ENCODE measurements at places on chromosomes 4 and X.

DNA sequence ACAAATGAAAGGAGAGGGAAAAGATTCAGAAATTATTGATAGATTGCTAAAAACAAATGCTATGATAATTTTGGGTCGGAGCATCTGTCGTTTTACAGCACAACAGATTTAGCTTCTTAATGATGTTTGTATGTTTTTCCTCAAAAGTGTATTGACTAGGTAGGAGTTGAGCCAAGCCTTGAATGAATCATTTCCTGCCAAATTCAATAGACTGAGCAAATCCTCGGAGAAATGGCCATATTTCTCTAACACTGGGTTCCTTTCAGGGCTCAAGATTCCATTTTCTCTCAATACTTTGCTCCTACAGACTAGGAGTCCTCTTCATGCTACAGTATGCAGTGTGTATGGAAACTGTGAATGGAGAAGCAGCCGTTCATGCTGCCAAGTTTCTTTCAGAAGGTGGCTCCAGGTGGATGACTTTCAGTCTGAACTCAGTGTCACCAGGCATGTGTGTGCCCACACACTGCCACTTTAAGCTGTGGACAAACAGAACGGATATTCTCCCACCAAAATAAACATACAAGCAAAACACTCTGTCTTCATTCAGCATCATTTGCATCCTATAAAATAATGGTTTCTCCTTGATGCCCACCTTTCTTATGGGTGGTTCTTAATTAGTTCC, 146.0 kb downstream of the TBL1X start:
- no peak for DNase-seq

GRCh38 chrX:8632924-8633323, 99.0 kb downstream of the ANOS1 start:
- DNase-seq, result no peak

DNA sequence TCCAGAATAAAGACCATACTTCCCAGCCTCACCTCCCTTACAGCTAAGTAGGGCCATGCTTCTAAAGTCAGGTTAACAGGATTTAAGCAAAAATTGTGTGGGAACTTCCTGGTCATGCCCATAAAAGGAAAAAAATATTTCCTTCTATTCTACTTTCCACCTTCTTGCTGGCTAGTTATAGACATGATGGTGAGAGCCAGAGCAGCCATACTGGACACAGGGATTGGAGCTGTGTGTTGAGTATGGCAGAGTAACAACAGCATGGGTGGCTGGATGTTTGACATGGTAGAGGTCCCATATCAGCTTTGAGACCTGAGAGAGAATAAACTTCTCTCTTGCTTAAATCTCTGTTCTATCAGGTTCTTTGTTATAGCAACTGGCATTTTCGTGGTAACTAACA, 15.1 kb upstream of the CBR4 start:
- DNase-seq, result no peak

GRCh38 chr4:98102660-98103059, 40.6 kb downstream of the STPG2 start:
- DNase-seq, result no peak

DNA sequence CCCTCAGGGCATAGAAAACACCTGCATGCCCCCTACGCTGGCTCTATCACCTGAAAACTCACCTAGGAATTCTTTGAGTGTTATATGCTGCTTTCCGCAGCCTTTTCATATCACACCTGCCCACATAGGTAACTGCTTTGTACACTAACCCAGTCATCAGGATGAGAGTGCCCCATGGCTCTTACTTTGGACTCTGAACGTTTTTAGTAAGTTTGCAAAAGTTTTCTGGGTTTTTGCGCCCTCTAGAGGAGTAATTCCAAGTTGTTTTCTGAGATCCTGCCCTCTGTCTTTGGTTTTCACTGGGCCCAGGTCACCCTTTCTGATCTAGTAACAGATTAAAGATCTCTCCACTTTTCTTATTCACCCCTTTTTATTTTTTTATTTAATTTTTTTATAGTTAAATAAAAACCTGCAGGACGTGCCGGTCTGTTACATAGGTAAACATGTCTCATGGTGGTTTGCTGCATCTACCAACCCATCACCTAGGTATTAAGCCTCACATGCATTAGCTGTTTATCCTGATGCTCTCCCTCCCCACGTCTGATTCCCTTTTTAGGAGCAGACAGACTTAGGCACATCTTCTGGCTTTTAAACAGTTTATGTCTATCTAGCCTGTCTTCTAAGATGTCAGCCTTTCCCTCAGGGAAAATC, 139.2 kb downstream of the NWD2 start:
- no peak for DNase-seq

DNA sequence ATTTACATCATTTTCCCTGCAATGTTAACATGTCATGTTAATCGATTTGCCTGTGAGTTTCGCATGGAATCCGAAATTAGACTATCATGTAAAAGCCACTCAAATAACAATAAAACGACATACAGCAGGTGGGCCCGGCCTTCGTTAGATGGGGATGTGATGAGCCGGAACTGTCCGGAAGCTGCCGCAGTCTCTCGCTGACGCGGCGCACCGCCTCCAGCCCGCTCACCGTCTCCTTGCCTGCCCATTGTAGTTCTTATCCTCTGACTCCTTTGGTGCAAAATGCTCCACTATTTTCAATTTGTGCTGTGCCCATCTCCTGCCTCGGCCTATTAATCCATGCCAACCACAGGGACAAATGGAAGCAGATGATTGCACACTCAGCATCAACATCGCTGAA, 877.5 kb upstream of the TENM3 start:
- DNase-seq, result no peak

GRCh38 chrX:150366951-150367545, 3.9 kb downstream of the MAMLD1 start:
- no peak for DNase-seq

- DNase-seq, result no peak
These were observed 358.9 kb downstream of the GPAT3 start for GRCh38 chr4:83894831-83895230.

DNA sequence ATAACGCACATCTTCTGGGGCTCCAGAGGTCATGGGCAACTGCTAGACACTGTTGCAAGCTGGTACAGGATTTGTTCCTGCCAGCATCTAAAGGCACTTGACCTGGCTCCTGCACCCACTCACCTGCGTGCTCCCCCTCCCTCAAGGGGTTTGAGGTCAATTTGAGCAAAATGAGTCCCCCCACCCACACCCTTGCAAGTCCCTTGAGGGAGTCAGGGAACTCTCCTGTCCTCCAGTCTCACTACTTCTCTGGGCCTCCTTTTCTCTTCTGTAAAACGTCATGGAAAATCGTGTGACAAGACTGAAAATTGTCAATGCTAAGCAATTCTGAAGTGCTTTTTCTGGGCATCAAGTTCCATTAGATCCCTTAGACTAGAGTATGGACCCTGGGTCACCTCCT, 39.9 kb upstream of the PGK1 start:
- DNase-seq, result no peak

DNA sequence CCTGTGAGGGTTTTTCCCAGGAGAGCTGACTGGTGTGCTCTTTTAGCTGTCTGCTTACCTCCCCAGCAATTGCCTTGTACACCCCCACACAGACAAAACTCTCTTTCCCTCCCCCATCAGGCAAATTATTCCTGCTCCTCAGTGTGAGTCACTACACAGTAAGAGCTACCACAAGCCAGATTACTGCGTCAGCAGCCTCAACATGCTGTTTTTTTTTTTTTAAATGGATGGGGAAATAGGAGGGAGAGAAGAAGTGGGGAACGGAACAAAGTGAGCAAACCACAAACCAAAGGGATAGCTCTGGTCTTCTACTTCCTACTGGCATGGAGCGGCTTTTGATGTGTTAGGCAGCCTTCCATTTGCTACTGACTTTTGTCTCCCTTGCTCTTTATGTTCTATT, 107.5 kb upstream of the ACSL4 start:
- DNase-seq, result no peak

DNA sequence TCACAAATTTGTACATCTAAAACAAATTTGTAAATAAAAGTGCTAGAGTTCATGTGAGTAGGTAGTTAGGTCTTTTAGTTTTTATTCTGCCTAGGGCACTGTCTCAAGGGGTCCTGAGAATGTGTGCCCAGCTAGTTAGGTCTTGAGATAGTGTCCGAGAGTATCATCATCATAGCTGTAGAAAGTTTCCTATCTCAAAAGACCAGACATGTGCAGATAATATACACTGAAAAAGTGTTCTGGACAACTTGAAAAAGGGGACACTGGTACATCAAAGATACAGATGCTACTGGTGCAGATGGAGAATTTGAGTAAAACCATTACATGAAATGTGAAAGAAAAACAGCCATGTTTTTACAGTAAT, 1.8 kb upstream of the ZCCHC4 start:
- DNase-seq, result no peak

GRCh38 chr4:147360301-147360700, 120.6 kb upstream of the EDNRA start:
- no peak for DNase-seq

GRCh38 chr4:67880866-67881610, 2.8 kb downstream of the TMPRSS11D start:
- no peak for DNase-seq

DNA sequence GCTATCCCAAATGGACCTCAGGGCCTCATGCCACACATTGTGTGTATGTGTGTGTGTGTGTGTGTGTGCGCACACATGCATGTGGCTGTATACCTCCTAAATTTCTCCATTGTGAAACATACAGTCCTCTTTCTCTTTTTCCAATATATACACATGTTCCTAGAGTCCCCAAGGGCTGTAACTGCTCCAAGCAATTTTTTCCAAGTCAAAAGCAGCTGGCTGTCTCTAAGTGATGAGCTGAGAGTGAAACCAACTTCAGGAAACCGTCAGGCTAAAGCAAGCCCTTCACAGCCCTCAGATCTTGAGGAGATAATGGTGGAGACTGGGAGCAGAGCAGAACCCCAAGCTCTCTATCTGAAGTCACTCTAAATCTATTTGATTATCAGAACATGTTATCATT, 496.1 kb upstream of the DIPK2B start:
- no peak for DNase-seq

DNA sequence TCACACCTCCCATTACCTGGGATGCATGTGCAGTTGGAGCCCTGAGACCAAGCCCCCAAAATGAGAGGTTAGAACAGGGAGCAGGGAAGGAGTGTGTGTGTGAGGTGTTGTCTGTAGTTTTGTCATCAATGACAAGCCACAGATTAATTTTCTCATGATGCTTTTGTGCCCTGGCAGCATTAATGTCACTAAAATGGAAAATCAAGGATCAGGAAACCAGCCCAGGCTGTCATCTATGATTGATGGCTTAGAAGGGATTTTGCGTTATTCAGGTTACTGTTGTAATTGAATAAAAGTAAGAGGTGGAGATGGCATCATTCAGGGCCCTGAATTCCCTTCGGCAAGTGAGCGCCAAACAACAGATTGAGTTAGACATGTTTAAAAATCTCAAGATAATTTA, 130.5 kb upstream of the C1QTNF7 start:
- no peak for DNase-seq

GRCh38 chr4:136818811-136819330, 713.4 kb downstream of the PCDH18 start:
- DNase-seq, result no peak

DNA sequence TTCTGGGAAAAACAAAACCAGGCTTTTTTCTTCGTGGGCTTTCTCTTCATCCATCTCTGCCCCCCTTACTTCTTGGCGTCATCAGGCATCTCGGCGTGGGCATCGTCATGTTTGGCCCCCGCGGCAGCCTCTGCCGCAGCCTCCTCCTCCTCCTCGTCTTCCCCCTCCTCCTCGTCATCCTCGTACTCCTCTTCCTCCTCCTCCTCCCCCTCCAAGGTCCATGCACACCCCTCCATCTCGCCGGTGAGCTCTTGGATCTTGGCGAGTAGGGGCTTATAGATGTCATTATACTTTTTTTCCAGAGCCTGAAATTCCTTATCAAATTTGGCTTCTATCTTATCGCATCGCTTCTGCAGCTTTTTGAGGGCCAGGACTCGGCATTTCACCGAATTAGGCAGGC, 488 bp downstream of the NAP1L5 start:
- no peak for DNase-seq

DNA sequence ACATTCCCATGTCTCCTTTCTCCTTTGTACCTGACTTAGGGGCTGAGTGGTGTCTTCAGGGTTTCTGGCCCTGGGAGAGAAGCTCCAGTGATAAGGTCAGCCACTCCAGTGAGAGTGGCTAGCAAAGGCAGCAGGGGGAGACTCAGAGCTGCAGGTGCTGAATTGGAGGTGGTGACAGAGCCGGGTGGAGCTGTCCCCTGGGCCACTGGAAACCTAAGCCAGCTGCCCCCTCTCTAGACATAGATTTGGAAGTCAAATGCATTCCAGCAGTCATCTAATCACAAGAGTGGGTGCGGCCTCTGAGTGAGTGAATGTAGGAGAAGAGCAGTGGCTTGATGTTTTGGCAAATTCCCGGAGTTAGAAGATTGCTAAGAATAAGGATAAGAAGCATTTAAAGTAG, 28.5 kb downstream of the TRIM2 start:
- DNase-seq, result no peak

DNA sequence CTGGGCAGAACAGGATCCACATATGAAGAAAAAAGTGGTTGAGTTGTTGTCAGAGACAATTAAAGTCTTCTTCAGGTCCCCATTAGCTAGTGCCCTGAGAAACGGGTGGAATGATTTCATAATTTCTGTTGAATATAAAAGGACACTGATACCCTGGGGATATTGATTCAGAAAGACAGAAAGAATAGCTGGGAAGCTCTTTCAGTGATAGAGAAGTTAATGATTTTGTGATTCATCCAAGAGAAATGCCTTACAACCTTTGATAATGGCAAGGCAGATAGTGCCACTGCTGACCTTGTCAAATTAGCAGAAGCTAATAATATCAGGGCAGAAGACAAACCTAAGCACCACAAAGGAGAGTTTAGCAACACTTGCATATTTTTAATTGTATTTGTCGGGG, 37.9 kb downstream of the UNC5C start:
- no peak for DNase-seq

DNA sequence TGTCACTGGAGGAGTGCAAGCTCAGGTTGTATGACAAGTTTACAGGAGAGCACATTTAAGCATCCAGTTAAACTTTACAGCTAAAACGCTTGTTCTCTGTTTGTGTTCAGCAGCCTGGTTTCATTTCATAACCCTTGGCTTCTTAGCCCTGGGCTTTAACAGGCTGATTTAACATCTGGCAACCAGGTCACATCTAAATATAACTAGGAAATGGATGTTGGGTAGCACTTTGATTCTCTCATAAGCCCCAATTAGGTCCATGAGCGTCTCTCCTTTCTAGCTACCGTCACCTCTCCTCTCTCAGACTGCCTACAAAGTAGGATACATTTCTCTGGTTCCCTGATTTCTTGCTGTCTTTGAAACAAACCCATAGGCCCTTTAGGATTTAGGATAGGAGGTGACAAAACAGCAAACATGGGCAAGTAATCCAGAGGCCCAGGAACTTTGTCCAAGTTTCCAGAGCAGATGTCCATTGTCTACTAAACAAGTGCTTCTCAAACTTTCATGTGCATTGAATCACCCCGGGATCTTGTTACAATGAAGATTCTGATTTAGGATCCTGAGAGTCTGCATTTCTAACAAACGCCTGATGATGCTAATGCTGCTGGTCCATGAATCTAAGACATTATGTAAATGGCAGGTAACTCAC, 22.5 kb downstream of the OTUD6A start:
- no peak for DNase-seq

- DNase-seq, result no peak
These were observed 917 bp downstream of the PCDH18 start for GRCh38 chr4:137531168-137531985.

- DNase-seq, result no peak
These were observed 54.2 kb downstream of the TMA16 start for GRCh38 chr4:163548481-163549243.

GRCh38 chr4:53914313-53915016, 149.9 kb downstream of the CHIC2 start:
- DNase-seq, result no peak

GRCh38 chr4:185115827-185116232, 27.2 kb upstream of the SLC25A4 start:
- peak; percentile 53 for DNase-seq

Measured in mesothelial cell of epicardium (in vitro differentiated cells).